ENCODE measurements at places on chromosomes 7 and 10. TPM values are rescaled to one million over a fixed set of nuclear protein-coding genes. Genes with fewer than 3 reads are reported as not detected.

The ATRNL1 gene
- not detected for total RNA-seq

The GRID2IP gene
- total RNA-seq = 0.17 TPM

- DNase-seq = no peak
- no peak overlapping the region for H3K4me3 ChIP-seq
- H3K4me1 ChIP-seq = no peaks in the 10 kb centered on the region
- H3K36me3 ChIP-seq = no peaks in the 10 kb centered on the region
- peaks cover 41% of the 10 kb centered on the region for H3K27me3 ChIP-seq
These were observed 140.9 kb upstream of the NRBF2 start for GRCh38 chr10:62992145-62992721.

- H3K27me3 ChIP-seq = no peaks in the 10 kb centered on the region
- H3K4me1 ChIP-seq = peaks cover 12% of the 10 kb centered on the region
- peaks cover 5% of the 10 kb centered on the region for H3K36me3 ChIP-seq
- DNase-seq = no peak
- H3K4me3 ChIP-seq = no peak overlapping the region
These were observed 85.2 kb downstream of the RNLS start for GRCh38 chr10:88497913-88498312.

The CALML3 gene
- total RNA-seq = not detected

The TDRD1 gene
- not detected for total RNA-seq

The PRXL2A gene
- total RNA-seq = 0.94 TPM

The FAM171A1 gene
- 8.0 TPM for total RNA-seq
